ENCODE measurements at places on chromosomes 2 and 18. TPM values are rescaled to one million over a fixed set of nuclear protein-coding genes. Genes with fewer than 3 reads are reported as not detected.

HOXD3 gene
- 6.7 TPM for polyA plus RNA-seq

CAVIN2 gene
- polyA plus RNA-seq = 40.3 TPM

MARS2 gene
- polyA plus RNA-seq = 1.8 TPM

POTEF gene
- 0.04 TPM for polyA plus RNA-seq
